Uterus (tissue), 4 donors: ENCODE measurements at places on chromosomes 3 and 15. TPM values are rescaled to one million over a fixed set of nuclear protein-coding genes. Genes with fewer than 3 reads are reported as not detected.

GOLGA8S gene
- total RNA-seq, result 0.24 TPM

DNA sequence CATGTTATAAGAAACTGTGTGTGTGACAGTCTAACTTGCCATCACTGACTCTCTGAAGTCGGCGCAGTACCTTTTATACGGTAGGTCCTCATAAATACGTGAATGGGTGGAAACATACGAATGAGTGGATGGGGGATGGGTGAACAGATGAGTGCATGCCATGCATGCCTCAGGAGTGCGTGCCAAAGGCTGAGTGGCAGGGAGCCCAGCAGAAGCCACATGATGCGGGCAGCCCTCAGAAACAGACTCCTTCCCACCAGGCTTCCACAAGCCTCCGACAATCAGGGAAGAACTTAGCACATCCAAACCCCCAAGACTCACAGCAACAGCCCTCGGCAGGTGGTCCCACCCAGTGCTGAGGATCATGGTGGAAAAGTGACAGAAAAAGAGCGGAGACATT is 16.7 kb downstream of the HCN4 start:
- no peak for DNase-seq

ITGB5 gene
- total RNA-seq, result 106 TPM

DNA sequence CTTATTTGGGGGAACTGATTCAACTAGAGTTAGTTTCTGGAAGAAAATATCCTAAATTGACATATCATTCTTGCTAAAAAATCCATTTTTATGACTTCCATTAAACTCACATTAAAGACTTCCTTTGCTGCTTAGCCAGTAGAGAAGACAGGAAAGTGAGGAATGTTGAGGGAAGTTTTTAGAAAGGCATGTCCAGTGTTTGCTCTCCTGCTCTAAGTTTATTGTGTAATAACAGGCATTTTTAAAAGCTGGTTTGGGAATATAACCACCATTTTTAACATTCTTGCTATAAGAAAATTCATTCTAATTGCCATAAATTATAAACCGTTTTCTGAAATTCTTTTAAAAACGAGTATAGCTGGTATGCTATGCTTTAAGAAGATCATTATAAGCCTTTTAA is 428.0 kb downstream of the RAP2B start:
- DNase-seq, result no peak

- DNase-seq, result no peak
These were observed 71.5 kb downstream of the RAD18 start for GRCh38 chr3:8891774-8892173.

GHRL gene
- total RNA-seq, result 7.9 TPM

- DNase-seq, result no peak
These were observed 8.7 kb downstream of the DET1 start for GRCh38 chr15:88537591-88538317.

- no peak for DNase-seq
These were observed 85.5 kb downstream of the KLHL25 start for GRCh38 chr15:85709250-85709649.
